ENCODE measurements at places on chromosomes 2 and 18.

- no peak for DNase-seq
Measured at GRCh38 chr2:150653351-150653750, 165.9 kb upstream of the RND3 start.

DNA sequence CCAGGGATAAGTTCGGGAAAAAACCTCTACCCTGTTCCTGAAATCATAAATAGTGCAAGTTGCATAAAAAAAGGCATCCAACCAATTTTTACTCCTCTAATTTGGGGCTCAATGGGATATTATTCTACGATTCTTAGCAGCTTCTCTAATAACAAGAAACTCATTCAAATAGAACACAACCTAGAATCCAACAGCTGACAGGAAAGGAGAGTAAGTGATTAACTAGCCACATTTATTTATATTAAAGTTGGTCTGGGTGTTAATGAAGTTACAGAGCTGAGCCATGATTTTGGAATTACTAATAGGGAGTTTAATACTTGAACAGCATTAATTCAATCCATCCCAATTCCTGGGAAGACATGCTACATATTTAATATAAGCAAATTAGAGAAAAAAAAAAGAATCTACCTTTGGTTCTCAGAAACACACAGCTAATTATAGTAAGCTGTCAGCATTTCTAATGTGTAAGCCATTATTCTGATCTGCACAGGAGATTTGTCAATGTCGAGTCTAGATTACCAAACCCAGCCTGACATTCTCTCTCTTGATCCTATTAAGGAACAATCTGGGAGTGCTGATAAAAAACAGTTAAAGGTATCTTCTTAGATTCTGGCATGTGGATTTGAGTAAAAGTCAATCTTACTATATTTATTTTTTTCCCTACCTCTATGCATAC lies 267.7 kb downstream of the NBAS start:
- no peak for DNase-seq

DNA sequence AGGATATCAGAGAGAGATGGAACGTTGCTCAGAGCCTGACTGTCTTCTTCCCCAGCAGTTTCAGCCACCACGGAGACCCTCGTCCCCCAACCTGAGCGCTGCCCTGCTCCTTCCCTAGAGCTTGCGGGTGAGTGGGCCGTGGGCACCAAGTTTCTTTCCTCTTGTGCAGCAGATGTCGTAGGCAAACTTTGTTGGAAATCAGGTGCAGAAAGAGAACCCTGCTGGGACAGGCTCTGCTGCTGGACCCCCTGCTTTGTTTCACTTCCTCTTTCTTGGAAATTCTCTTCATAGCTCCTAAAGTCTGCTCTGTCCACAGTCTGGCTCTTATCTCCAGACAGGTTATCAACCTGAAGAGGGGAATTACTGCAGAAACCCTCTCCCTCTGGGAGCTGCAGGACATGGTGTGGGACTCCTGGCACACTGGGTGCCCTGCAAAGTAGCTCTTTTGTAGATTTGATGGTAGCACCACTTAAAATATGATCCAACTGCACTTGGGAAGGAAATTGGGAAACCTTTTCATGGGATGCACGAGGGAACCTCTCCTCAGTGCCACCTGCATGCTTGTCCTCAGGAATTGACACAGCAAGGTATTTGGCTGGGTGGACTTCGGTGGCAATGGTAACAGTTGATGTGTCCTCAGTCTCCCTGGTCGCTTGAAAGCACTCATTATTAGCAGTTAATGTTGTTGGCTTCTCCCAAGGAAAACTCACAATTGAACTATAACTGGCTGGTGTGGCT lies 92.2 kb downstream of the ALPK2 start:
- DNase-seq = no peak

DNA sequence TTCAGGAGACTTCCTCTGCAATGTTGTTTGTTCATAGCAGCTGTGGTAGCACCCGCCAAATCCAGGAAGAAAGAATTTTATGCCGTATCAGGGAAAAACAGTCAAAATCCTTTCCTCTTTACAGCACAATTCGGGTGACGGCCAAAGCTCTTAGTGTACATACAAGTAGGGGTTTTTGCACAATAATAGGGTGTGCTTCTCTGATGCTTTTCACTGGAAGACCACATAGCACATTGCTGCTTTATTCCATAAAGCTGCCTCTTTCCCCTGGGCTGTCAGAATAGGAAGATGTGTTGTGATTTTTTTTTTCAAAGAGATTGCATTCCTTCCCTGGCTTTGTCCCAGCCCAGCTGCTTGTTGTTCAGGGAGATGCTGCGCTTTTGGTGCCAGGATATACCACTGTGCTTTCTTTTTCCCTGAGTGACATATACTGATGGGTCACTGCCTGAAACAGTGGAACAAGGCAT lies 27.2 kb upstream of the LANCL1 start:
- DNase-seq = no peak

- no peak for DNase-seq
Measured at GRCh38 chr2:3602553-3603339, 7.8 kb downstream of the COLEC11 start.

GRCh38 chr2:79513711-79514110 lies 860 bp downstream of the CTNNA2 start:
- no peak for DNase-seq

GRCh38 chr2:224354632-224355211 lies 47.2 kb downstream of the FAM124B start:
- DNase-seq = no peak

DNA sequence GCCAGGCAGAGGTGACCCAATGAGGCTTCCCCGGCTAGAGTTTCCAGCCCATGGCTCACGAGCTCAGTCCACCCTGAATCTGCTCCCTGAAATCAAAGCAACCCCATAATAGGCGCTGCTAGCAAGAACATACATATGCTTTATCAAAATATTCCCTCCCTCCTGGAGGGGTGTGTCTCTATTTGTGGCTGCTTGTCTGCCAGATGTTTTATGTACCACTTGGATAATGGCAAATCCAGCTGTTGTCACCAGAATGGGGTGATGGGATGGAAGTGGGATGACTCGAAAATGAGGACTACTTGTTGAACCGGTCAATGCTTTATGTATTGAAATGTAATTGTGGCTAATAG lies 152.0 kb downstream of the GALNT14 start:
- no peak for DNase-seq

GRCh38 chr18:37537868-37538525 lies 27.6 kb downstream of the CELF4 start:
- DNase-seq = peak; percentile 93

- DNase-seq = peak; percentile 67
Measured at GRCh38 chr2:33491441-33492084, 15.1 kb downstream of the RASGRP3 start.

DNA sequence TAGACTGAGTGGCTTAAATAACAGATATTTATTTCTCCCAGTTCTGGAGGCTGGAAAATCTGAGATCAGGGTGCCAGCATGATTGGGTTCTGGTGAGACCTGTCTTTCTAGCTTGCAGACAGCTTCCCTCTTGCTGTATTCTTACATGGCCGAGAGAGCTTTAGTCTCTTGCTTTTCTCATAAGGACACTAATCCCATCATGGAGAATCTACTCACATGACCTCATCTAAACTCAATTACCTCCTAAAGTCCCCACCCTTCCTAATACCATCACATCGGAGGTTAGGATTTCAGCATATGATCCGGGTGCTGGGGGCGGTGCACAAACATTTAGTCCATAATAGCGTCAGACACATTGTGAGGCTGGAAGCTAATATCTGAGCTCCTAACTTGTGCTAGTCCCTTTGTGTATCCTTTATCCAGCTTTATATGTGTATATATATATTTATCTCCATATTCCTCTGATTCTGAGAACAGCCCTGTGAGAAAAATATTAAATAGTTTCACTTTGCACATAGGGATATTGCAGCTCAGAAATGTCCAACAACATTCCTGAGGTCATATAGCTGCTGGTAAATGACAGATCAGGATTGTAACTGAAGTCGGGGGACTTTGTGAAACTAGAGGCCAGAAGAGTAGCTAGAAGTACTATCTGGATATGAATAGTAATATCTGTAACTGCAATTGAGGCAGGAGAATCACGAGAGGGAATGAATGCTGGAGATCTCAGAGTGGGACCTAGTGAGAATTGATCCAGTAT lies 28.9 kb downstream of the MARCHF4 start:
- DNase-seq = no peak

DNA sequence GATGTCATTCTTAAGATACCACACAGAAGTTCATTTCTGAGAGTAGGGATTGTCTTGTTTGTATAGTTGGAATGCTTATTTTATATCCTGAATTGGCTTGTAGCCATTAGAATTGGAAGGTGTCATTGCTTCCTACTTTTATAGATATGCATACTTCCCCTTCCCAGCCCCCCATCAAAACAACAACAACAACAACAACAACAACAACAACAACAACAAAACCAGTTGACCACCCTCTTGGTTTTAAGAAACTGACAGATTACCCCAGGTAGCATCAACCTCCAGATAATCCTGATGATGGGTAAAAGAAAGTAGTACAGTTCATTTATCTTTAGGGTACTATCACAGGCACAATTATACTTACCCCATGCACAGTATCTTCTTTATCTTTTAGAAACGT lies 20.0 kb downstream of the PHLPP1 start:
- DNase-seq = no peak

GRCh38 chr18:46350598-46351159 lies 246.5 kb downstream of the HAUS1 start:
- no peak for DNase-seq

GRCh38 chr2:33250417-33251029 lies 225.9 kb upstream of the RASGRP3 start:
- no peak for DNase-seq

DNA sequence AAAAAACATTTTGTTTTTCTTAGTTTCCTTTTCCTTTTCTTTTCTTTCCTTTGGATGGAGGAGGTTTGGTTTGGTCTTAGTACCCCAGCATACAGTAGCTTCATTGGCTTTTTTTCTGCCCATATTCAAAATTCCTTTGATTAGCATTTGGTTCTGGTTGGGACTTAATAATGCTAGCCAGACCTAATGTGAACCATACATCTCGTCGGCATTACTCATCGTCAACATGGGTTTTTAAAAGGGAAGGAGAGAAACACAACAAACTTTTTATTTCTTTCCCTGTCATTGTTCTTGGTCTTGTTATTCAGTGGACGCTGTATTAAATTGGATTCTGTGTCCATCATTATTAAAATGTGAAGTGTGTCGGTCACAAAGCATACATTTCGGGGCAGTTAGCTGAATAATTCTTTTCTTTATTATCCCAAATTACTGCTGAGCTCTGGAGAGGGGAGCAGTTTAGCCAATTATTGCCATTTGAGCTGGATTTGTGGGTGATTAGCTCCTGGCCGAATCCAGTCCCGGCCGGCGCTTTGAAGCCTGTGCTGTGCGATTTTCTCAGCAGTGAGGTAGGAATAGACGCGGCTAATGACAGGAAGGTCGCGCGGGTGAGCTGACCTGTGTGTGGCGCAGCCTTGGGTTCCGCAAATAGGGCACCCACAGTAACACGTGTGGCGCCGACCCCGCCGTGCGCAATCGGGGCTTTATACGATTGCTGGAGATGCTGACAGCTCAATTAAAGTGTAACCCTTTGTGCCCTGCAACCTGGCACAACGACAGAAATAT lies 303.3 kb downstream of the GBX2 start:
- no peak for DNase-seq

GRCh38 chr2:32427672-32428610 lies 71.1 kb downstream of the BIRC6 start:
- DNase-seq = no peak

DNA sequence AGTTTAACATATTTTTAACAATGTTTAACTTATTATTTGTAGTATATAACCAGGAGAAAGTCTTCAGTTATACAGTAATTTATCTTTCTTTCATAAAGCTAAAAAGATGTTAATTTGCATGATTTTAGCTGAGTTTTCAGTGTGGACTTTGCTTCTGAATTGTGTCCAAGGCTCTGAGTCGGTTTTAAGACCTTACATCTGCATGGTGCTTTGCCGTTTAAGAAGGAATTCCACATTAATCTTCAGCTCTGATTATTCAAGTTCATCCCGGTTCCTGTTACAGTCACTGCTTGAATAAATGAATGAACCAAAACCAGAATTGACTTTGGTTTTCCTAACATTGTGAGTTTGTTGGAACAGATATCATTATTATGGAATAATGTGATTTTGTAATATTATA lies 419.7 kb upstream of the RGPD4 start:
- no peak for DNase-seq

- DNase-seq = no peak
Measured at GRCh38 chr2:170566138-170566537, 149.0 kb upstream of the SP5 start.

- DNase-seq = no peak
Measured at GRCh38 chr2:69797836-69798289, 31.6 kb upstream of the GMCL1 start.

DNA sequence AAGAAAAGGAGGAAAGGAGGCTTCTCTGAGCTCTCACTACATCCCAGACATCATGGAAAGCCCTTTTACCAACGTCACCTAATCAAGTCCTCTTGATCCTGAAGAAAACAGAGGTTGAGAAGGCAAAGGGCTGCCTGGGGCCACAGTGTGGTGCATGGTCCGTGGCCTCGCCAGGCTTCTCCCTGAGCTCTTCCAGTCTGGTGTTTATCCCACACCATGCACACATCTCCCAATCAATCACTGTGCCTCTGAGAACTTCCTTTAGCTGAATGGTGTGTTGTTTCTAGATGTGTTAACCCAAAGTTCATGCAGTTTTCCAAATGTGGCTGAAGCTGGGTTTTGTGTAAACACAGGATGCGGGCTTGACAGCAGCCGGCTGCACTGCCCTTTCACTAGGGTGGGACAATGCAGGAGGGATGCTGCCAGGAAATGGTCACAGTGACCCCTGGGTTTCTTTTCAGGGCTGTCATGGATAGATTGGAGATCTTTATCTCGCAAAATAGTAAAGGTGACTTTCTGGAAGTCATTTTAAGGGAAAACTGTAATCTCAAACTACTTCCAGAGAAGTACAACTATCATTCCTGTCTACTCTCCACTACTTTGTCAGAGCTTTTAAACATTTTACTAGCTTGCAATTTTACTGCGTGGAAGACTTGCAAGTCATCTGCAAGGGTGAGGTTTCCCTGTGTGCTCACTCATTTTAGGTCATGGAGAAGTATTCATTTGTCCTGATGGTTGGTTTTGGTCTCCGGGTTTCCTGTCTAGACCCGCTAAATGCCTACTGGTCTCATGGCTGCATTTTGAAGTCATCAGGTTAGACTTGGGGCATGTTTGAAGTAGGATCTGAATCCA lies 54.6 kb downstream of the IL1R2 start:
- no peak for DNase-seq

DNA sequence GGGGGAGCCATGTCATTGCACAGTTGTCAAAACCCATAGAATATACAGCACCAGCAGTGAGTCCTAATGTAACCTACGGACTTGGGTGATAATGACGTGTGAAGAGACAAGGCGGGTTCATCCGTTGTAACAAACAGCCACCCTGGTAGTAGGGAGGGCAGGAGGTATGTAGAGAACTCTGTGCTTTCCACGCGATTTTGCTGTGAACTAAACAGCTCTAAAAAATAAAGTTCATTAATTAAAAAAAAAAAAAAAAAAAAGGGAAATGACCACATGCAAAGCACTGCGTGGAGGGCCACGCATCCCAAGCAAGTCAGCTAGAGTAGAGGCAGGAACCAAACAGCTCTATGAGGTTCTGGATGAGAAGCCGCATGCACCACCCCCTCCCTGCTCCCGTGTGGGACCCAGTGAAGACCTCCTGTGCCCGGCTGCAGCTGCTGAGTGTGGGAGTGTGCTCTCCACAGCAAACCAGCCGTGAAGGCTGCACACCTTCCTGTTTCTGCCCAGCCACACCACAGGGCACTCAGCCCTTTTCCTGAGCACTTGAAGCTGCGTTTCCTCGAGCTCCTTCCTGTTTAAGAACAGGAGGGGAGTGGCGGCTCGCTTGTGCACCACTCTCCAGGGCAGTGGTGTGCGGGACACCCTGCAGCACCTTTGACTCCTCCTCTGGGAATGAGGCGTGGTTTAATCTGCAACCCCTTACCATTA lies 65.6 kb downstream of the ODC1 start:
- no peak for DNase-seq

Measured in iPS-NIHi11 (cell line).